NCI-H526 (cell line): ENCODE measurements at places on chromosomes 16 and 17.

DNA sequence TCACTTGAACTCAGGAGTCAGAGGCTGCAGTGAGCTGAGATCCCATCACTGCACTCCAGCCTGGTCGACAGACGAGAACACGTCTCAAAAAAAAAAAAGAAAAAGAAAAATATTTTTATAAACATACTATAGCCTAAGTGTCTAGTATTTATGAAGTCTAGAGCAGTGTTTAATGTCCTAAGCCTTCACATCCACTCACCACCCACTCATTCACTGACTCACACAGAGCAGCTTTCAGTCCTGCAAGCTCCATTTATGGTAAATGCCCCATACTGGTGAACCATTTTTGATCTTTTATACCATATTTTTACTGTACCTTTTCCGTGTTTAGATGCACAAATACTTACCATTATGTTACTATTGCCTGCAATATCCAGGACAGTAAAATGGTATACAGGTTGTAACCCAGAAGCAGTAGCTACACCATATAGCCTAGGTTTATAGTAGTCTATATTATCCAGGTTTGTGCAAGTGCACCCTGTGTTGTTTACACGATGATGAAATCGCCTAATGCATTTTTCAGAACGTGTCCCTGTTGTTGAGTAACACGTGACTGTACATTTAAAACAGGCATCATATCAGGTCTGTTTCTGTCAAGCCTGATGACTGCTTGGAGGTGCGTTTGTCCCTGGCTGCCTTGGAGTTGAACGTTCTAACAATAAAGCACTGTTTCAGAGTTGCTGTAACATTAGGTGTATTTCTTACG is 10.1 kb downstream of the NUDT7 start:
- DNase-seq: no peak

DNA sequence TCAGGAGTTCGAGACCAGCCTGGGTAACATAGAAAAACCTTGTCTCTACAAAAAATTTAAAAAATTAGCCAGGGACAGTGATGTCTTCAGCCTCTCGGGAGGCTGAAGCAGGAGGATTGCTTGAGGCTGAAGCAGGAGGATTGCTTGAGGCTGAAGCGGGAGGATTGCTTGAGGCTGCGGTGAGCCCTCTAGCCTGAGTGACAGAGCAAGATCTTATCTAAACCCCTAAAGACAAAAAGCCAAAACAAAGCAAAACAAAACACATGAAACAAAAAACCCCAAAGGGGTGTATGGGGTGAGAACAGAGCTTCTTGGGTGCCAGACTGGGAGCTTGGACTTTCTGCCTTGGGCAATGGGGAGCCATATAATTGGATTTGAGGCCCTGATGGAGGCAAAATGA is 2.6 kb downstream of the SPNS3 start:
- no peak for DNase-seq

DNA sequence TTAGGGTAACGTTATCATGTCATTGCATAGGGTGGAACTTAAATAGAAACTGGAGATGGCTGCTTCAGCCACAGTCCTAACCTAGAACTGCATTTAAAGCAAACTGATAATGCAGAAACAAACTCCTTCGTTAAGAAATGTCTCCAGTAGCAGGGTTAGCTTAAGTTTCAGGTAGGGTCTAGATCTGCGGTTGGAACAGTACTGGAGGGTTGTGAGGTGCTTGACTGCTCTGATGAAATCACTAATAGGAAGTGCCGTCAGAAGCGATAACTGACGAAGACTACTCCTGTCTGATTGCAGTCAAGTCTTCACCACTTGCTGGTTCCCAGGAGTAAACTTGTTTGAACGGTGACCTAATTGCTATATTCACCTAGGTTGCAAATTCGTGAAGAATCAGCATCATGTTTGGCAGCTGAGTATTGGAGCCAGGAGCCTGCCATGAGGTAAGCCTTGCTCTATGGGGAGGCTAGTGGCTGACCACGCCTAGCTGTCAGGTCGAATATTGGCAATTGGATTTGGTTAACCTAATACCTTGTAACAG is 24.5 kb downstream of the TRPV2 start:
- no peak for DNase-seq

- no peak for DNase-seq
Observed at GRCh38 chr17:9090641-9091096, 69.4 kb downstream of the NTN1 start.

DNA sequence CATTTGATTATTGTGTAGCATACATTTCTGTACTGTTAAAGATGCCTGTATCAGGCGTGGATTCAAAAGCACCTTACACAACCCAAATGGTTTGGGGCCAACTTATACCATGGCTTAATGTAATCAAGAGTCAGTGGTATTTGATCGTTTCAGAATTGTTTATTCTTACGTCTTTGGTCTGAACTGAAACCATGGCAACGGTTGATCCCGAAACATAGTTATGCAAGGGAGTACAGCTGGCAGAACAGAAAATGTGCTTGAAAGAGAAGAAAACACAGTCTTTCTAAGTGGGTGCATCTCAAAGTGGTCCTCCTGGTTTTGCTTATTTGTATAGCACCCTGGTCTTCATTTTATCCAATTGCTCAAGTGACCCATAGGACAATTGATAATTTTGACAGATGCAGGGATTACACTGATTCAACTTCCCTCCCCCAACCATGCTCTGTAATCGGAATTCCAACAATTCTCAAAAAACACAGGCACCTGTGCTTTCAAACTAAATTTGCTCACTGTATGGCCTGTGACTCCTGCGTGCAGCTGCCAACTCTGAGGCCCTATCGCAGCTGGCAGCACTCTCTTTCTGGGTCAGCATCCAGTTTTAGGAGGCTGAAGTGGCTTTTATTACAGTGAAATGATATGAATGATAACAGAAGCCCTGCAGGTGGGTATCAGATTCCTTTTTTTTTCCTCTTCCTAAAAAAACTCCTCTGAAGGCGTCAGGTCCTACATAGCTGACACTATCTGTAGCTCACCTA is 77.0 kb upstream of the AXIN2 start:
- DNase-seq: no peak

DNA sequence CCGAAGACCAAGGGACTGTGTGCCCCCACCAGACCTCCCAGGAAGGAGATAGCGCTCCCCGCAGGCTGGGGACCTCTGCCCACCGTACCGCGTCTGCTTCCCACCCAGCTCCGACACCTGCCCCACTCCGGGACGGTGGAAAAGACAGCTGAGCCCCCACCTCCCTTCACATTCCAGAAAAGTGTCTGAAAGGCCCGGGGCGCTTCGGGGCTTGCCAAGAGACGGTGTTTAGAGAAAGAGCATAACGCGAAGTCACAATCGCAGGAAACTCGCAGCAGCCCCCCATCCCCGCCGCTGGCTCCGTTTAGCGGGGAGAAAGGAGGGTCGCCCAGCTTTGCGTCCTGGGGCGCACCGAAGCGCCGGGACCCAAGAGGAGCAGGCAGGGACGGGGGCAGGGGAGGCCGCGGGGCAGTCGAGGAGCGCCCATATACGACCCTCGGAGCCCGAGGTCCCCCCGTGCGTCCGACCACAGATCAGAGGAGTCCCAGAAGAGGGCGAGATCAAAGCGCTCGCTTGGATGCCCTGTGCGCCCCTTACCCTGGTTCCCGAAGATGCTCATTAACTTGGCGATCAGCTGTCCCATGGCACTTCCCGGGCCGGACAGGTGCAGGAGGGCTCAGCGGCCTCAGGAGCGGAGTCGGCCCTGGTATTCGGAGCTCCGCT is 652 bp downstream of the ARL5C start:
- DNase-seq: no peak

GRCh38 chr17:17837380-17837821 is 615 bp upstream of the SREBF1 start:
- DNase-seq: no peak

DNA sequence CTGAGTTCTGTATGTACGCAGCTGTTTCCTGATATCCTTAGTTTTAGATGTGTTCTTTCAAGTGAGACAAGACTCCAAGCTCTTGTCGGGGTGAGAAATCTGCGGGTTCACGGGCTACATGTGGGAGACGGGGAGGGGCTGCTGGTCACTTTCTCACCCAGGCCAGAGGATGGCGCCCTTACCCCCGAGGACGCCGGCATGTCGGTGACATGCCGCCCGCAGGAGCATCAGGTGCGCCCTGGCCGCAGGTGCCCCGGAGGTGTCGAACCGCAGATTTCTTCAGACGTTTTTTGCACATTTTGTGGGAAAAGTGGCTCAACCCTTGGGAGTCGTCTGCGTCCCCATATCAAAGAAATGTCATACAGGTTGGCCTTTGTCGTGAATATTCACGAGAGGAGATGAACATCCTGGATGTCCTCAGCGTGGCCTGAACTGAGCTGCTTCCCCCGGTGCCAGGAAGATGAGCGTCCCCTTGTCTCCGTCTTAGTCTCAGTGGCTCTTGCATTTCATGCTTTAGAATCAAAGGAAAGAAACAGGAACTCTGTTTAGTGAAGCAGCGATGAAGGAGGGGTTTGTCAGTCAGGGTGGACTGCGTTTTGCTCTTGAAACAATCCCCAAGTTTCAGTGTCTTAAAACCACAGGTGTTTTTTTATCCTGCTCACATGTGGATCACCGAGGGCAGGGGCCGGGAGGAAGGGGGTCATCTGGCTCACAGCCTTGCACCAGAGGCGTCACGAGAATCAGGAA is 75.4 kb upstream of the ZNF750 start:
- DNase-seq: no peak

DNA sequence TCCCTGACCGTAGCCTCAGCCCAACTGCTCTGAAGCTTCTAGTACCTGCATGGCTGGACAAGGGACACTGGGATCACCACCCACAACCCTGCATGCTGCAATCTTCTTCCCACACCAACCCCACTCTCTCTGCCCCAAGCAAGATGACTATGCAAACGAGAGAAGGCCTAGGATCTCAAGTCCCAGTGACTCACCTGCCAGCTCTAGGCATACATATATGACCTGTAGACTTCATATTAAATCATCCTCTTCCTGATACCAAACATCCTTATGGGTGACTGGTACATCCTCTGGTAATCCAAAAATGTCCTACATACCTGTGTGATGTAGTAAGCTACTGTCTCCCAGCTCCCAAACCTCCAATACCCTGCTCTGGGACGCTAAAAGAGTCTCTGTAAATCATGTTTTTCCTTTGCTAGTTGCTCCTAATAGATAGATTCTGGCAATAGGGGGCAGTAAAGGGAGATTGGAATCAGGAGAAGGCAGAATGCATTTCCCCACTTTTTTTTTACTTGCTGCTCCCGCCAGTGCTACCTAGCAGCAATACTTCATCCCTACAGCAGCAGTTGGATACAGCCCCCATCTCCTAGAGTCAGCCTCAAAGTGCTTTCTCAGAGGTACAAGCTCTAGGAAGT is 43.4 kb upstream of the SOX9 start:
- no peak for DNase-seq

DNA sequence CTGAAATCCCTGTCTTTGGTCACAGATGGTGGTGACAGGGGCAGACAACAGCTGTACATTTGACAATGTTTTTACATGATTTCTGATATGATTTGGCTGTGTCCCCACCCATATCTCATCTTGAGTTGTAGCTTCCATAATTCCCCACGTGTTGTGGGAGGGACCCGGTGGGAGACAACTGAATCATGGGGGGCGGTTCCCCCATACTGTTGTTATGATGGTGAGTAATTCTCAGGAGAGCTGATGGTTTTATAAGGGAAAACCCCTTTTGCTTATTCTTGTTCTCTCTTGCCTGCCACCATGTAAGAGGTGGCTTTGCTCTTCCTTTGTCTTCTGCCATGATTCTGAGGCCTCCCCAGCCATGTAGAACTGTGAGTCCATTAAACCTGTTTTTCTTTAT is 353.9 kb downstream of the CPPED1 start:
- DNase-seq: no peak

DNA sequence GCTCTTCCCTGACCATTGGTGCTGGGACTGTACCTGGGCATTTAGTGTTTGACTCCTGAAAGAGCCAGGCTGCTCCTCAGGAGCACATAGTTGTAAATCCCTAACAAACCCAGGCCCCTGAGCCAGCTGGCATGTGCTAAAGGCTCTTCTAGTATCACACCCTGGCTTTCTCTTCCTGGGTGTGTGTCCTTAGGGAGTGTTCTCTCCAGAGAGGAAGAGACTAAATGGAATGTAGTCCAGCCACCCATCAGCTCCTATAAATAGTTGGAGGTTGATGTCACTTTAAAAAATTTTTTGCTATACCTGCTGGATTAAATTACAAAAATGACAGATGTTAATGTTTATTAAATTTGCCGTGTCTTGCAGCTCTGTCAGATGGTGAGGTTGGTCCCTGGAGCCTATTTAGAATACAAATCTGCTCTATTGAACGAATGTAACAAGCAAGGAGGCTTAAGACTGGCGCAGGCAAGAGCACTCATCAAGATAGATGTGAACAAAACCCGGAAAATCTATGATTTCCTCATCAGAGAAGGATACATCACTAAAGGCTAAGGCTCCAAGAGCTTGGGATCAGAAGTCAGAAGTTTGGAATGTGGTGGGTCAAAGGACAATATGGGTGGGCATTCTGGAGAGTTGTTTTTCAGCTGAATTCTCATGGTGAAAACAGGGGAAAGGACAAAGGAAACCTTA is 13.1 kb upstream of the DUSP14 start:
- DNase-seq: no peak

DNA sequence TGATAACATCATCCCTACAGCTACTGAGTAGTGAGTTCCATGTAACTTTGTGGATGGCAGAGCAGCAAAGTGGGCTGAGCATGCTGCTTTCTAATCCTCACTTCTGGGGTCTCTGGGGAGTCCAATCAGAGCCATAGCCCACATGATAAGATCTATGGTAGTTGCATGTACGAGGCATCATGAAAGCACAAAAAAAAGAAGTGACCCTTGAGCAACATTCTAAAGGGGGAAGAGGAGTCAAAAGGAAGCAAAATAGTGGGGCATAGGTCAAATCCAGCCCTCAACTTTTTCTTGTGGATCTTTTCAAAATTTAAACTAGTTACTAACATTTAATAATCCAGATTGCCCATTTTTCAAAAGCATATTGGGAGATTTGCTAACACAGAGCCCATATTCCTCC is 208.5 kb upstream of the TOX3 start:
- DNase-seq: no peak

DNA sequence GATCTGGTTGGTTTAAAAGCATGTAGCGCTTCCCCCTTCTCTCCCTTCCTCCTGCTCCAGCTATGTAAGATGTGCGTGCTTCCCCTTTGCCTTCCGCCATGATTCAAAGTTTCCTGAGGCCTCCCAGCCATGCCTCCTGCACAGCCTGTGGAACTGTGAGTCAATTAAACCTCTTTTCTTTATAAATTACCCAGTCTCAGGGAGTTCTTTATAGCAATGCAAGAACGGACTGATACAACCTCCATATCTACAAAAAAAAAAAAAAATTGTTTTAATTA is 16.6 kb upstream of the PDXDC1 start:
- DNase-seq: no peak

DNA sequence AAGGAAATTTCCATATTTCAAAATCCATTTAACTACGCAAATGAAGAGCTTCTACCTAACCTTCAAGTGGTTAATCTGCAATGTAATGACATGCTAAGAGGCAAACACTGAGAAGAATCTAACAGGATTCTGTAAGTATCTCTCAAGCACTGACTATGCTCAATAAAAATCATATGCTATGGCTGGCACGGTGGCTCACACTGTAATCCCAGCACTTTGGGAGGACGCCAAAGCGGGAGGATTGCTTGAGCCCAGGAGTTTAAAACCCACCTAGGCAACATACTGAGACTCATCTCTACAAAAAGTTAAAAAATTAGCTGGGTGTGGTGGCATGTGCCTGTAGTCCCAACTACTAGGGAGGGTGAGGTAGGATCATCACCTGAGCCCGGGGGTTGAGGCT is 32.7 kb downstream of the GNA13 start:
- DNase-seq: no peak

GRCh38 chr17:77677211-77677610 is 281.3 kb upstream of the TNRC6C start:
- DNase-seq: no peak
